Stimulated activated CD4-positive, alpha-beta T cell treated with anti-CD3 and anti-CD28 coated beads, Interleukin-1b, Interleukin-23, amount 100 ng/mL, for 48 hours (primary cell): ENCODE measurements at places on chromosomes 6 and 20.

- DNase-seq = peak; percentile 27
Measured at GRCh38 chr20:4661191-4661590, 60.5 kb upstream of the PRND start.

DNA sequence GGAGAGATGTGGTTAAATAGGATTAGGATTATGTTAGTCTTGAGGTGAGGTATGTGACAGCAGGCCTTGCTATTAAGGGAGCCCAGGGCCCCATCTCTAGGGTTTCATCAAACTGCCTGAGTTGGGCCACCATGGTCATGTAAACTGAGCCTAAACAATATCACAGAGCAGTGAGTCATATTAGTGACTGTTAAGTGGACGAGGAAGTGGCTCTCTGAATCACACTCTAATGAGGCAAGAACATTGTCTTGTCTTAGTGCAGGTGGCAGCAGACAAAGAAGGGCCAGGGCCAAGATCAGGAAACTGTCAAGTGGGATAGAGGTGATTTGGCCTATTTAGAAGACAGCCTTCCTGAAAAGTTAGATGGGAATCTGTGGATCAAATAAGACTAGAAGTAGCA is 23.1 kb downstream of the ENPP3 start:
- no peak for DNase-seq

DNA sequence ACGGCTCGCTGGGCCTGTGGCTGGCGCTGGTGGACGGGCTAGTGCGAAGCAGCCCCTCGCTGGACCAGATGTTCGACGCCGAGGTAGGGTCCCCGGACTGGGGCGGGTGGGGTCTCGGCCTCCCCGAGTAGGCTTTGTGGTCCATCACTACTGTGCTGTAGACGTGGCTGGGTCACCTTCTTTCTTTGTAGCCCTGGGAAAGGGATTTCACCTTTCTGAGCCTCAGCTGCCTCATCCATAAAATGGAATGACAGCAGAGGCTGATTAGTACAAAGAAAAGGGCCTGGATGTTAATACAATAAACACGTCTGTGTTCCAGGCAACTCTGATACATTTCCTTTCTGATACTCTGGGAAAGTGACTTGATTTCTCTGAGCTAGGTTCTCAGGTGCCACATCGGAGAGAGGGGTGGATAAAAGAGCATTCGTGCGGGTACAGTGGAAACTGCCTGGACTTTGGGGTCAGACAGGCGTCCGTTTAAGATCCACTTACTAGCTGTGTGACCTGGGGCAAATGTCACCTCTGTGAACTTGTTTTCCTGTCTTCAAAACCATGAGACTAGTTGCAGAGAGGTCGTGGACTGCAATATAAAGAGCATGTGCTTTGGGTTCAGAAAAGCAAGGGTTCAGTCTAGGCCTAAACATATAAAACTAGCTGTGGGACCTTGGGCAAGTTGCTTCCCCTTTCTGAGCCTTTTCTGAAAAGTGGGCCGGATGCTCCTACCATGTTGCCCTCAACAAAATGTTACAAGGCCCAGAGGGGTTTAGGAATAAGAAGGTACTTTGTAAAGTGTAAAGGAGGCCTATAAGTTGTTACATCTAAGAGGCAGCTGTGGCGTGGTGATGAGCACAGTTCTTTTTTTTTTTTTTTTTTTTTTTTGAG is 896 bp downstream of the SYS1 start:
- no peak for DNase-seq

DNA sequence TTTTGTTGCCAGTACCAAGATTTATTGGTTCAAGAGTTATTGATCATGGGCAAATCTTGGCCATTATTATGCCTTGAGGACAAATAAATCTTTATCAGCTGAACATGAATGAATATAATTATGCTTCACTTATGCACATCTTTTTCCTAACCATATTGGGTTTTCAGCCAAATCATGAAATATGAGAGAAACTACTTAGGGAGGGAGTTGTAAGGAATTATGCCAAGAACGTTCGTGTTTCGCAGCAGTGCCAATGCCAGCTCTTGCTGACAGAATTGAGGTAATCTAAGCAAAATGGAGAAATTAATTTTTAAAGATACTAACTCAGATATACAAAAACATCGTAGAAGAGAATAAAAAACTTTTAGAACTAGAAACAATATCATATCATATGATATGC is 301.1 kb upstream of the SASH1 start:
- no peak for DNase-seq

DNA sequence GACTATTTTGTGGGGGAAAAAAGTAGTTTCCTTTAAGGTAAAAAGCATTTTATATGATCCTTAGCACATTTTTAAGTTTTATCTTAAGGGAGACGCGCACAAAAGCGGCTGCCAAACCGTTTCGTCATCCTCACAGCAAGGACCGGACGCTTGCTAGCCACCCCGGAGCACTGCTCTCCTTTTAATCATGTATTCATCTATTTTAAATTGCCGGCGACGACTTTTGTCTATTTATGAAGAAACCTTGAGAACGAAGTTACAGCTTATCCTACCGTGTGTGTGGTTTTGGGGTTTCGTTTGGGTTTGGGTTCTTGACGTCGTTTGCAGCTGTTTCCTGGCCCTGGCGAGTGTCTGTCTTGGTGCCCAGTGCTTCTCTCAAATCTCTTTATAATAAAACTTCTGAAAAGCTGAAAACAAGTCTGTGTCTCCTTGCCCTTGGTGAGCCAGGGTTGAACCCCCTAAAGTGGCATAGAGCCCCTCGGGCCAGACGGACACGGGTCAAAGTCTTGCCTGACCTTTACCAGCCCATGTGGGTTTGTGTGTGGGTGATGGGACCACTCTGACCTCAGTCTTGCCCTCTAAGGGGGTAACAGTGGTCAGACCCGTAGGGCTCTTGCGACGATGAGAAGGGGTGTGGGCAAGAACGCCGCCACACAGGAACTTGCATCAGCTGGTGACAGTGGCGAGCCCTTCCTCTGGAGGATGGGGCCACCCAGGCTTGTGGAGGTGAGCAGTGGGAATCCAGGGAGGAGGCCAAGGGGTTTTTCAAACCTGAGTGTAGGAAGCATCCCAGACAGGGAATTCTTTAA is 117.6 kb downstream of the JPH2 start:
- peak; percentile 54 for DNase-seq

DNA sequence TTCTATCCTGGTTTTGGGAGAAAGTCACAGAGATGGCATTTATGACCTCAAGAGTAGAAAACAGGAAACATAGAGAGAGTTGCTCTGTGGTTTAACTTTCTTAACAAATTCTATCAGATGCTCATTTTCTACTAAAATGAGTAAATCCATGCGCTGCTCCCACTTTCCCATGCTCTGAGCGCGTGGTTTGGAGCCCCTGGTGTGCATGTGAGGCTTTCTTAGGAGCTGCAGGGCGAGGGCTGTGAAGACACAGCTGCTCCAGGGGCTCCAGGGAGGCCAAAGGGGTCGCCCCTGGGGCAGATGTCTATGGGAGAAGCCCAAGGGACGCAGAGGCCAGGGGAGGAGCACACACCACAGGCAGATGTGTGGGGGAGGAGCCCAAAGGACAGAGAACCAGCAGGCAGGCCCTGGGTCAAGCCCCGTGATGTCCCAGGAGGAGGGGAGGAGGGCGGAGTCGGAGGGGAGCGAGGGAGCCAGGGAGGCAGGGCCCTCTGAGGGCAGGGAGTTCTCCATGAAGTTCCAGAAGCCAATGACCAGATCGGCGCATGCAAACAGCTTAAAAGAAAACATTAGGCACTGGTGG is 122.9 kb downstream of the IRF4 start:
- peak; percentile 41 for DNase-seq

- DNase-seq = no peak
Measured at GRCh38 chr6:18388942-18389341, 1.8 kb downstream of the RNF144B start.

DNA sequence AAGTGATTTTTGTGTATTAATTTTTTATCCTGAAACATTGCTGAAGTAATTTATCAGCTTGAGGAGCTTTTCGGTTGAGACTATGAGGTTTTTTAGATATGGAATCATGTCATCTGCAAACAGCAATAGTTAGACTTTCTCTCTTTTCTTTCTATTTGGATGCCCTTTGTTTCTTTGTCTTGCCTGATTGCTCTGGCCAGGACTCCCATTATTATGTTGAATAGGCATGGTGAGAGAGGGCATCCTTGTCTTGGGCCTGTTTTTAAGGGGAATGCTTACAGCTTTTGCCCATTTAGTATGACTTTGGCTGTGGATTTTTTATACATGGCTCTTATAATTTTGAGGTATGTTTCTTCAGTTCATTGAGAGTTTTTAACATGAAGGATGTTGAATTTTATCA is 207.6 kb upstream of the DEFB112 start:
- DNase-seq = no peak

DNA sequence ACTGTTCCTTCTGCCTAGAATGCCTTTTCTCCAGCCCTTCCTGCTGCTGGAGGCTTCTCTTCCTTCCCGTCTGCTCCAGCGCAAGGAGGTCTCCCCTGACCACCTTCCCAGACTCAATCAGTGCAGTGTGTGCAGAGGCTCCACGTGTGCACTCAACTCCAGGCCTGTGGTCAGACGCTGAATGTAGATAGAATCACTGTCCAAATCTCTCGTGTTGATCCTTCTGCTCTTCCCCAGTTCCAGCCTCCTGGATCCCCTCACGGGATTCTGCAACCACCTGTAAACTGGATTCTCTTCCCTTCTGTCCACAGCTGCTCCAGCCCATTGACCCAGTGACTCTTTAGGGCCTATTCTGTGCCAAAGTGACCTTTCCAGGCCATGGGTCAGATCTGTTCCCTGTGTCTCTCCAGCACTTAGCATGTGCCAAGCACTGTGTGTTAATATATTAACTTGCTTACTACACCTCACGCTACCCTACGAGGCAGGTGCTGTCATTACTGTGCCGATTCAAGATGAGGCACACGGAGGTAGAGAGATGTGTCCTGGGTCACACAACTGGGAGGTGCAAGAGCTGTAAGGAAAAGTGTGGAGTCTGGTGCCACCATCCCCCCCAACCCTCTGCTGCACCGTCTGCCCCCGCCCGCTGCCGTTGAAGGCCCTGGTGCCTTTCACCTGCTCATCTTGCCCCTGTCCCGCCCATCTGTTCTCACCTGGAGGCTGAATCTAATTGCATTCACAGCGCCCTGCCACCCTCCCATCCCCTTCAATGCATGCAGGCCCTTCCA is 112.2 kb downstream of the SULF2 start:
- no peak for DNase-seq

- no peak for DNase-seq
Measured at GRCh38 chr6:55528624-55529023, 50.4 kb downstream of the HMGCLL1 start.

- DNase-seq = peak; percentile 4
Measured at GRCh38 chr6:122610690-122611455, 668 bp downstream of the PKIB start.

GRCh38 chr6:106083618-106084017 is 2.5 kb upstream of the PRDM1 start:
- no peak for DNase-seq

- no peak for DNase-seq
Measured at GRCh38 chr6:33717934-33718455, 6.5 kb upstream of the UQCC2 start.

DNA sequence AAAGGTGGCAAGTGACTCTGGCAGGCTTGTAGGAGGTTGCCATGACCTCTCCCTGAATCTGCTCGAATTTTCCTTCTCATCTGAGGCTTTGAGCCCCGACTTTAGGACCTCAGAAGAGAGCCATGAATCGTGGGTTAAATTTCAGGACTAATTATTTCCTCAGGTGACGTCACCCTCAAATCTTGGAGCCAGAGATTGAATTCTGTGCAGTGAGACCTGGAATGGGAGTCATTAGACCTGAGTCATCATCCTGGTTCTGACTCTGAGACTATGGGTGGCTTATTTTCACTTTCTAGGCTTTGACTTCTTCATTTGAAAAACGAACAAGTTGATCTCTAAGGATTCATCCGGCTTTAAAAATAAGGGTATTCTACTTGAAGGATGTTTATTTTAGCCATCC is 48.5 kb upstream of the PDYN start:
- DNase-seq = no peak

DNA sequence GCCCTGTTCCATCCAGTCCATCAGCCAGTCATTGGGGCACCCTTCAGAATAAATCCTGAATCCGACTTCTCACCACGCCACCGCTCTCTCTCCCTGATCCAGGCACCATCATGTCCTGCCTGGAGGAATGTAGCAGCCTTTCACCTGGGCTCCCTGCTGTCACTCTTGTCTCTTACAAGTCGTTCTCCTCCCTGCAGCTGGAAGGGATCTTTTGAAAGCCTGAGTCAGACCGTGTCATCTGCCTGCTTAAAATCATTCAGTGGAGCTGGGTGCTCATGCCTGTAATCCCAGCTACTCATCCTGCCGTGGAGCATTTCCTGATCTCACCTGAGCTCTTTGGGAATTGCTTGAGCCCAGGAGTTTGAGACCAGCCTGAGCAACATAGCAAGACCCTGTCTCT is 19.2 kb upstream of the KCNG1 start:
- DNase-seq = no peak

GRCh38 chr6:134427721-134428120 is 109.8 kb upstream of the SGK1 start:
- no peak for DNase-seq

DNA sequence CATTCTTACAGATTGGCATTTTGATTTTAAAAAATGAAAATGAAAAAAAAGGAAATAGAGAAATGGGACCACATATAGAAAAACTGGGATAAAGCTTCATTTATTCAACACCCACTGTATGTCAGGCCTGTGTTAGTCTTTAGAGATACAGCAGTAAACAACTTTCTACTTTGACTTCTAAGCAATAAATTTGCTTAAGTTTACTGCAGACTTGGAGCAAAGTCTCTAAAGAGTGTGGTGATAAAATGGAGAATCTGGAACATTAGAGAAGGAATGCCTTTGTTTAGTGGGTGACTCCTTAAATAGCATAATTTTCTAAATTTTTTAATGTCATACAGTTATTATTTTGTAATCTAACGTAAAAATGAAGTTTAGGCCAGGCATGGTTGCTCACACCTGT is 80.7 kb upstream of the CNKSR3 start:
- no peak for DNase-seq

DNA sequence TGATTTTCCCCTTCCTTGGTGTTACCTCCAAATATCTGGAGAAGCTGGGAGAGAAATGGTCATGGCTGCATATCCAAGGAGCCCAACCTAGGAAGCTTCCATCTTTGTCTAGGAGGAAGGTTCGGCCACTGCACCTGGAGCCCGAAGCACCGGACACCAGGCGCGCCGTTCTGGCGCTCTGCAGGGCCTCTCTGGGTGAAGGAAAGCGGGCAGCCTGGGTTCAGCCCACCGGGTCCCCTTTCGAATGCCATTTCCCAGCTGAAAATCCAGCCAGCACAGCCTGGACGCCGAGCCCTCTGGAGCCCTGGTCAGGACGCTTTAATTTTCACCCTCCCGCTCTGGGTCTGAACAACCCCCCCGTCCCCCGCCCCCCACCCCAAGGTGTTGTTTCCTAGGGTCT is 1.2 kb downstream of the LINC00237 start:
- DNase-seq = no peak

DNA sequence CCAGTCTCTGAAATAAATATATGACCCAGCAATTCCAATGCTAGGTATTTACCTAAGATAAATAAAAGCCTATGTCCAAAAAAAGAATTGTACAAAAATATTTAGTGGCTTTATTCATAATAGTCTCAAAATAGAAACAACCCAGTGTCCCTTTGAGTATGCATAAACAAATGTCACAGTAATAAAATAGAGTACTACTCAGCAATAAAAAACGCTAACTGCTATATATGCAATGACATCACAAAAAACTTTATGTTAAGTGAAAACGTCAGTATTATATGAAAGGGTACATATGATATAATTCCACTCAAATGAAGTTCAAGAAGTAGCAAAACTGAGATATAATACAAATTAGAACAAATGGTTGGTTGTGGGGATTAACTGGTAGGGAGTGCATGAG is 286.5 kb upstream of the MAN1A1 start:
- no peak for DNase-seq

- no peak for DNase-seq
Measured at GRCh38 chr6:30227242-30227722, 14.1 kb upstream of the TRIM26 start.
